DND-41 (cell line): ENCODE measurements at places on chromosomes 16 and 17.

GRCh38 chr17:72872396-72872795, 220.1 kb downstream of the SLC39A11 start:
- DNase-seq: no peak

- DNase-seq: peak; percentile 3
Measured at GRCh38 chr16:49455991-49456745, 82.6 kb downstream of the C16orf78 start.

- no peak for DNase-seq
Measured at GRCh38 chr17:75712446-75712845, 8.8 kb upstream of the ITGB4 start.

DNA sequence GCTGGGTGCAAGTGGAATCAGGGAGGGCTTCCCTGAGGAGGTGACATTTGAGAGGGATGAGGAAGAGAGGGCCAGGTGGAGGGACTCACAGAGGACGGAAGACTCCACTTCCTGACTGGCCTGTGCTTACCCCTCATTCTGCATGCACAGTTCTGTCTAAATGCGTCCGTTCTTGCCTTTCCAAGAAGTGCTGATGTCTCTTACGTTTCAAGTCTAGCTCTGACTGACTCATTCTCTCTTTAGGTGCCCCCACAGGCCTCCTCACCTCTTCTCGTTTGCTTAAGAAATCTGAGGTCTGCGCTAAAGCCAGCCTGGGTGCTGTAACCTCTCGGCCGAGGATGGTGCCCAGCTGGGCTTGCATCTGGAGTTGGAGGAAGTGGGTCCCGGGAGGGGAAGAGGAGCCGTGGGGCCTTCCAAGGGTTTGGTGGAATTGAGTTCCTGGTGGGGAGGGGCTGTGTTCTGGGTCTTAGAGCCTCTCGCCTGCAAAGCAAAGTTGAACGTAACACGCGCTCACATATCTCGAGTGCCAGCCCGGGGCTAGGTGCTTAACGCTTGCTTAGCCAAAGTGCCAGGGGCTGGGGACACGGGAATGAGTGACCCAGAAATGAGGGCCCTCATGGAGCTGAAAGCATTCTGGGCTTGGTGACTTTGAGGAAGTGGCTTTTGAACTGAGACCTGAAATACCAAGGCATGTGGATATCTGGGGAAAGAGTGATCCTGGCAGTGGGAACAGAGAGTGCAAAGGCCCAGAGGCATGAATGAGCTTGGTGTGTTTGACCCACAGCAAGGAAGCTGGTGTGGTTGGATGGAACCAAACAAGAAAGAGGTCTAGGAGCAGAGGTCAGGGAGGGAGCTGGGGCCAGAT, 4.8 kb downstream of the IL4R start:
- DNase-seq: peak; percentile 69

DNA sequence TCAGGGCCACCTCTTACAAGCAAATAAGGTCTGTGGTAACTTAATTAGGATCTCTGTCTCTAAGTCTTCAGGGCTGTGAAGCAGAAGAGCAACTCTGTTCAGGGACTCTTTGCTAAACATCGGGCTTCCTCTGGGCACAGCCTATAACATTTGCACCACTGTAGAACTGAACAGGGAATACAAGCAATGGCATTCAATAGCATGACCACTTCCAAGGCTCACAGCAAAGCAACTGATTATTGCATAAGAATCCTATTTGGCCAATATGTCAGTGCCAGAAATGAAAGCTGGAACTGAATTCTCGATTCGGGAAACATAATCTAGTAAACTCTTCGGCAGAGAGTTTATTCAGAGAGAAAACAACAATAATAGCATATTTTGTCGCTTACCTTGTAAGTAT, 92.2 kb upstream of the AMZ2 start:
- no peak for DNase-seq

- peak; percentile 46 for DNase-seq
Measured at GRCh38 chr17:80252871-80253270, 7.8 kb upstream of the RNF213 start.

GRCh38 chr16:72474501-72475123, 302.7 kb upstream of the PMFBP1 start:
- DNase-seq: no peak

DNA sequence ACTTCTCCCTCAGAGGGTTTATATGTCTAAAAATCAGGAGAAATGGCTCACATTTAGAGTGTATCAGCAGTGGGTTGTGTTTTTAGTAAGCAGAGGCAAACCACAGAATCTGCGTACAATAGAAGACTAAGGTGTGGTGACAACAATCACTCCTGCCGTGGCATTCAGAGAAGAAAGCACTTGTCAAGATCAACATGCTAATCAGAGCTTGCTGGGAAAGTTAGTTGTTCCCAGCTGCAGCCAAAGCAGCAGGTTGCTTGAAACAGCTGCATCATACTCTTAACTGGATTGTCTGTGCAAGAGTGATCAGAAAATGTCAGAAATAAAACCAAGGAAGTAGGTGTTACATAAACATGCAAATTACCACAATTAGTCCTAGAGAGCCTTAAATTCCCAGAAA, 616.4 kb downstream of the CDH8 start:
- DNase-seq: no peak

DNA sequence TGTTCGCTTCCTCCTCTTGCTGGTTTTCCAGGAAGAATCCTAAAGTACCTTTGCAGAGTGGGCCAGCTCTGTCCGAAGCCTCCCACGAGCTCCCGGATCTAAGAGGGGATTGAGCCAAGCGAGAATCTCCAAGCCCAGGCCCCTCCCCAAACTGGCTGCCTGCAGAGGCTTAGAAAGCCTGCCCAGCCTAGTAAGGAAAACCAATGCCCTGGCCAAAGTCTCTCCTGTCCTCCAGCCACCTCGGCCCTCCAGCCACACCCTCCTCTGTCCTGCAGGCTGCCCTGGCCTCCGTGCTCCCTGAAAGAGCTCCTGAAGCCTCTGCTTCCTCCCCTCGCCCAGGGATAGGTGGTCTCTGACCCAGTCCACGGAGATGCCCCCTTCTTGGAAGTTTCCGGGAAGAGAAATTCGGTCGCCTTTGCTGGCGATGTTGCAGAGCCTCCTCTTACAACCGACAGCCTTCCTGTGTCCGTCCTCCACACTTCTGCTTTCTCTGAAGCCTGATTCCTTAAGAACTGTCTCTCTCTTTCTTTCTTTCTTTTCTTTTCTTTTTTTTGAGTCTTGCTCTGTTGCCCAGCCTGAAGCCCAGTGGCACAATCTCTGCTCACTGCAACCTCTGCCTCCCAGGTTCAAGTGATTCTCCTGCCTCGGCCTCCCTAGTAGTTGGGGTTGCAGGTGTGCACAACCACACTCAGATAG, 54.9 kb upstream of the TOB1 start:
- DNase-seq: no peak

- DNase-seq: no peak
Measured at GRCh38 chr17:6439951-6440350, 4.3 kb upstream of the PIMREG start.

- no peak for DNase-seq
Measured at GRCh38 chr17:55435408-55435807, 13.8 kb upstream of the MMD start.

DNA sequence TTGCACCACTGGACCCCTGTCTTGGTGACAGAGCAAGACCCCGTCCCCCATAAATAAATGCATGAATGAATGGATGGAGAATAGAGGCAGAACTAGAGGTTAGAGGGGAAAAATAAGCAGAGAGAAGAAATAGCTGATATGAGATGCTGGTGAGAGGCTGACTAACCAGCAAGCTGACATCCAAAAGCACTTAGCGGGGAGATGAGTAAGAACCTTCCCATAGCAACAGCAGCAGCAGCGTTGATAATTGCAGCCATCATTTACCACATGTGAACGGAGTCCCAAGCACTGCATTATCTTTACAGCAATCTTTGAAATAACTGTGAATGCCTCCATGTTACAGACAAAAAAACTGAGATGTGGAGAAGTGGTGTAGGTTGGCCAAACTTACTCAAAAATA, 777.3 kb upstream of the EEF2KMT start:
- no peak for DNase-seq

DNA sequence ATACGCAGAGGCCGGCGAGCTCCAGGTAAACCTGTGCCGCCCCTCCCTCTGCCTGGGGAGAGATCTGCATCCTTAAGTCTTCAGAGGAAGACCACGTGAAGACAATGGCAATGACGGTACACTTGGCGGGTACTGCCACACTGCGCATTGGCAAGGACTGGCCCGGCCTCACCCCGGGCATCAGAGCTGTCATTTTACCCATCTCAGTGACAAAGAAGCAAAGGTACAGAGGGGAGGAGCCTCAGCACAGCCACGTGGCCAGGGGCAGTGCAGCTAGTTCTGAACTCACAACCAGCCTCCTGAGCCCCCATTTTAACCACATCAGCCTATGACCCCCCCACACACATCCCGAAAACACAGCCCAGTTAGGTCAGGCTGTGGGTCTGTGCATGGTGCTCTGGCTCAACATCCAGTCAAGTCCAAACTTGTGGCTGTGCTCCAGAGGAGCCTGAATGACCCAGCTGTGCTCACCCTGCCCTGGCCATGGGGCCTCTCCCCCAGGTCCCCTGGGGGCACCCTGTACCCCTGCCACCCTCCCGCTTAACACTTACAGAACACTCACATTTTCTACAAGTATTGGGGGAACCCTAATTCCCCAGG, 80.6 kb downstream of the C16orf95 start:
- DNase-seq: no peak

GRCh38 chr16:56558024-56558747, 6.7 kb upstream of the MT4 start:
- no peak for DNase-seq

- DNase-seq: no peak
Measured at GRCh38 chr17:45920083-45920482, 25.7 kb downstream of the MAPT start.

DNA sequence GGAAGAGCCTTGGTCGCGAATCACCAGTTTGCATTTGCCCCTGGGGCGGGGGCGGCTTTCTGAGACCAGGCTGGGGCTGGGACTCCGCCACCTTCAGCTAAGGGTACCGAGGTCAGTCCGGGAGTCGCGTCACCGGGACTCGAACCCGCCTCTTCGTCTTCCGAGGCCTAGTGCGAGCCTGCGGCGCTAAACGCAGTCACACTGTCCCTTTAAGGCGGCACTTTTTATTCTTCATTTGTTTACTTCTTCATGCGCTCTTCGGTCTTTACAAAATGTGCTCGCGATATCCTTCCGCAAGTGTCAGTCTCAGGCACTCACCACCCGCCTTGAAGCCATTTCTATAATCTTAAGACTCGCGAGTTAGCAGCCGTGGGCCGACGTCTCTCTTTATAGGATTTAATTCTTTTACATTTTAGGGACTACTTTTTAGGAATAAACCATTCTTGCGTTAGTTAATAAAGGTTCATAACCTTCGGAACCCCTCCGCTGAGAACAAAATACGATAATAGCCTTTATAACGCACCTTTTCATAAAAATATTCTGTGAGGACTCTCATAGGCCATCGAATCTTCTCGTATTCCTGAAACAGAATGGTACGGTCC, 593 bp upstream of the HEXIM1 start:
- peak; percentile 87 for DNase-seq

DNA sequence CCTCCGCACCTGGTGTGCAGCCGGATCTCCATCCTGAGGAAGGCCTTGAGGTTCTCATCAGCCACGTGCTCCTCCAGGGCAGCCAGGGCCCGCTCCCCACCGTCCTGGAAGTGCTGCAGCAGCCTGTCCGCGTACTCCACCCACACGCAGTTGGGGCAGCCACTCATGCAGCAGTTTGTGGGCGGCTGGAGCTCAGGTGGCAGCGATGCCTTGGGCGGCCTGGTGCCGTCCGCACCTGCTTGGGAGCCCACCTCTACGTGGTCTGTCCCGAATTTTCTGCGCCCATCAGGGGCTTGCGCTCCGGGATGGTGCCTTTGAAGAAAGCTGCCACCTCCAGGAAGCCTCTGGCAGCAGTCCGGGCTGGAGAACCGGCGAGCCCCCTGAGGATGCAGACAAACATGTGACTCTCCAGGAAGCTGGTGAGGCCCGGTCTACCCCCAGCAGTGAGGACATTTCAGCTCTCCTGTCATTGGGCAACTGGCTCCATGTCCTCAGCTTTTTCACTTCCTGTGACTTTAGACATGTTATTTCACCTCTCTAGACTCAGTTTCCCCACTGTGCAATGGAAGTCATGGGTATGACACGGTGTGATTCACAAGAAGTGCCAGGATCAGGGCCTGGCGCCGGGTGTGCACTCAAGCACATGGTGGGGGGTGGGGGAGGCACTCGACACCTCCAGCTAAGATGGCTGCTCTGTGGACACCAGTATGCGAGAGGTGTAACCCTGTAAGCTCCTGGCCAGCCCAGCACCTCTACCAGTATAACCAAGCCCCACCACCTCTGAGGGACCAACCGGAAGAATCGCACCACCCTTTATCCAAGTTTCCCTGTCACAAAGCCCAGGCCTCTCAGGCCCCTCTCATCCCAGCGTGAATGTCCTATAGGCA, 957 bp downstream of the OXLD1 start:
- DNase-seq: peak; percentile 69

- DNase-seq: no peak
Measured at GRCh38 chr16:24478401-24478800, 61.0 kb upstream of the RBBP6 start.

GRCh38 chr17:55110521-55110920, 142.0 kb downstream of the STXBP4 start:
- DNase-seq: no peak

GRCh38 chr17:41256291-41256685, 1.1 kb downstream of the KRTAP9-9 start:
- no peak for DNase-seq
